ENCODE measurements at places on chromosomes 1 and 21. TPM values are rescaled to one million over a fixed set of nuclear protein-coding genes. Genes with fewer than 3 reads are reported as not detected.

DNA sequence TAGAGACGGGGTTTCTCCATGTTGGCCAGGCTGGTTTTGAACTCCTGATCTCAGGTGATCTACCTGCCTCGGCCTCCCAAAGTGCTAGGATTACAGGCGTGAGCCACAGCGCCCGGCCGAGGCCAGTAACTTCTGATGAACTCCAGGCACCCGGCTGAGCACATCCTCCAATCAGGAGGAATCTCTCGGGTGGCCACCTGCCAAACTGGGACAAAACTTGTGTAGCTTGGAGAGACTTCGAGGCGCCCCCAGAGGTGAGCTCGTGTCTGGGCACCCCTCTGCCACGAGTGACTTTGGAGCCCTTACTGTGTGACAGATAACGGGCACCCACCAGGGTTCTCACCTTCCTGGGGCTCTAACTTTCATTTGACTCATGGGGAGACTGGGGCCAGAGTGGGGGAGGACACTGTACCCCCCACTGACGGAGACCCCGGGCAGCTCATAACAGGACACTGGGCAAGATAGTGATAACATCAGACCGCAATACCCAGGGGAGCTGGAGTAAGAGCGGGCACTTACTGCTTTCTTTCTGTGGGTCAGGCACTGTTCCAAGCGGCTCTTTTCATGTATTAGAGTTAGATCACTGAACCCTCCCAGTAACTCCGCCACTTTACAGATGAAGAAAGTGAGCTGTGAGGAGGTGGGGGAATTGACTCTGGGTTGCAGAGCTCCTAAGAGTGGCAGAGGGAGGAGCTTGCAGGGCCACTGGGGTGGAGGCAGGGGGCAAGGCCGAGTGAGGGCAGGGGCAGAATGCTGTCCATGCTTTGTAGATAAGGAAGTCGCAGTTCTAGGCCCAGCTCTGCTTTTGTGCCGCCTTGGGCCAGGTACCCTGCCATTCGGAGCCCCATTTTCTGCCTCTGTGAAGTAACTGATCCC, 1.9 kb upstream of the PADI2 start:
- DNase-seq = peak; percentile 13

DNA sequence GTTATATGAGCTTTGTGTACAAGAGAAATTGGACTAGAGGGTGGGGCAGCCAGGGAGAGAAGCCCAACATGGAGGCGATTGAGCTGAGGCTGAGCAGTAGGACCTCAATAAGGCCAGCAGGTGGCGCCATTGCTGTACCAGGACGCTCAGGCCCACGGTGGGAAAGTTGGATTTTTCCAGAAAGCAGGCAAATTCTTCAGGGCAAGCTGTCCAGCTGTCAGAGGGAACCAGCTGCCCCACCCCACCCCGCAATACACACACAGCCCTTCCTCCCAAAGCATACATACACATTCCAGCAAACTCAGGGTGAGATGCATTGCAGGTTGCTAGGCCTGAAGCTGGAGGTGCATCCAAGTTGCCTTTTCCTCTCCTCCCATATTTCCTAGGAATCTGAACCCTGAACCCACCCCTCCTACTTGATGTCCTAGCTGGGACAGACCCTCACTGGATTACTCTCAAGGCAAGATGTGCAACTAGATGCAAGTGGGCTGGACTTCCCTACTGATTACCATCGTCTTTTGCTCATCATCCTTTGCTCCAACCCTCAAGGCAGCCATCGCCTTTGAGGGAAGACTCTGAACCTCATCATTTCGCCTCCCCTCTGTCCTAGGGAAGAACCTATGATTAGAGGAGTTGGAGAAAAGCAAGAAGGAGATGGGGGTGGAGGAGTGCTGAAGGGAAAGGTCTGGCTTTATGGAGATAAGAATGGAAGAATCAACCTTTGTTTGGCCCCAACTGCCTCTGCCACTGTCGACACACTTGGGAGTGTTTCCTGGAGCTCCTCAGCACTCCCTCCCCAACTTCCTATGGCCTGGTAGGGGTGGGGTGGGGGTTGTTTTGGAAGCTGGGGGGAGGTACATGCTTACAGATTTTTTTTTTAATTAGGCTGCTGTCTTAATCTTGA, 25.5 kb downstream of the CD34 start:
- peak; percentile 89 for DNase-seq

DNA sequence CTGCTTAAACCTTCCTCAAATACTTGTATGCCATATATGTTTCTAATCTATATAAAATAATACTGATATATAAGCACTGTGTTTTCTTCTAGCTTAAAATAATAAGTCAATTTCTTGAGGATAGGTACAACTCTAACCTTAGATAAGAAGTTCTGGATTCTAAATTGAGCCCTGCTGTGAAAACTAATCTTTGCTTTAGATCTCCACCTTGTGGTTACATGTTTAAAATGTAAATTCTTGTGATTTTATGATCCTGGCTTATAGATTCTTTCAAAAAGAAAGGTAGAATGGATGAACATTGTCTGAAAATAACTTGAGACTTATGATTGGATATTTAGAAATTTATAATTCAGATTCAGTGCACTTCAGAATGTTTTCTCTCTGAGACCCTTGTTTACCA, 38.9 kb upstream of the HMCN1 start:
- no peak for DNase-seq

Gene NCAM2
- 0.26 TPM for total RNA-seq
